Mesothelial cell of epicardium (in vitro differentiated cells): ENCODE measurements at places on chromosomes 4 and X.
A peak's percentile ranks its signal among the peaks of the same experiment; 100 is the strongest.

DNA sequence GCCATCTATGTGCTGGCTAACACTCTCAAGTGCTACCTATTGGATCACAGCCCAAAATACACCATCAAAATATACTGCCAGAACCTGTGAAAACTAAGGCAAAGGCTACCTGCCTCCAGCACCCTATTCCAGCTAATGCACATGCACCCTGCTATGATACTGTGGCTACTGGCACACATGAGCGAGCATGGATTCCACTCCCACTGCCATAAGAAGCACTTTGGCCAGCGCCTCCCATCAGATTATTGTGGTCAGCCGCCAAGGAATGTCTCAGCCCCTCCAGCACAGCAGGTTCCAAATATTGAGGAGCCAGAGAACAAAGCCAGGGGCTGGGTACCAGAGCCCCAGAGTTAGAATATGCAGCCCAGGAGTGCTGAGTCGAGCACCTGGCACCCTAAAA lies 32.5 kb upstream of the TMPRSS11F start:
- DNase-seq, result no peak

- DNase-seq, result no peak
Observed at GRCh38 chr4:161949946-161950725, 213.7 kb downstream of the FSTL5 start.

- peak; percentile 41 for DNase-seq
Observed at GRCh38 chrX:48971249-48972219, at the start of gene KCND1. TSS of gene KCND1 (minus strand) at chrX:48971844. CDS start at chrX:48970271, 1,573 bp downstream.

DNA sequence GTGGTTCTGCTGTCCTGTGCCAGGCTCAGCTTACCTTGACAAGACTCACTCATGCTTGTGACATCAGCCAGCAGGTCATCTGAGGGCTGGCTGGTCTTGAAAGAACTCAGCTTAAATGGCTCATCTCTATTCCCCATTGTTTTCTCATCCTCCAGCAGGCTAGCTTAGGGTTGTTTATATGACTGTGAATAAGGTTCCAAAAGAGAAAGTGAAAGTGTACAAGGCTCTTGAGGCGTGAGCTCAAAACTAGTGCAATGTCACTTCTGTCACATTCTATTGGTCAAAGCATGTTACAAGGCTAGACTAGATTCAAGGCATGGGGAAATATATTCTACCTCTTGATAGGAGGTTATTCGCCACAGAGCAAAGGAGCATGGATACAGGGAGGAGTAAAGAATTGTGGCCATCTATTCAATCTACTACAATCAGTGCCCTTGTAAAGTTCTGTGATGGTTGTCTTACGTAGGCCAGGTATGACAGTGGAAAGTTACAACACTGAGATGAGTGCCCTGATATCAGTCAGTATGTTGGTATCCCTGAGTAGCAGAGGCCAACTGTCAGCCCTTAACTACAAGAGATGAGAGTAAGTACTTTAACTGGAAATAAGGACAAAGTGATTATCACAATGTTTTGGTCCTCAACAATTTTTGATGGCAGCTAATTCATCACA lies 19.8 kb upstream of the TMLHE start:
- no peak for DNase-seq
